NCI-H526 treated with DMSO at 0.1 percent for 48 hours (cell line): ENCODE measurements at places on chromosomes 16 and 17.

DNA sequence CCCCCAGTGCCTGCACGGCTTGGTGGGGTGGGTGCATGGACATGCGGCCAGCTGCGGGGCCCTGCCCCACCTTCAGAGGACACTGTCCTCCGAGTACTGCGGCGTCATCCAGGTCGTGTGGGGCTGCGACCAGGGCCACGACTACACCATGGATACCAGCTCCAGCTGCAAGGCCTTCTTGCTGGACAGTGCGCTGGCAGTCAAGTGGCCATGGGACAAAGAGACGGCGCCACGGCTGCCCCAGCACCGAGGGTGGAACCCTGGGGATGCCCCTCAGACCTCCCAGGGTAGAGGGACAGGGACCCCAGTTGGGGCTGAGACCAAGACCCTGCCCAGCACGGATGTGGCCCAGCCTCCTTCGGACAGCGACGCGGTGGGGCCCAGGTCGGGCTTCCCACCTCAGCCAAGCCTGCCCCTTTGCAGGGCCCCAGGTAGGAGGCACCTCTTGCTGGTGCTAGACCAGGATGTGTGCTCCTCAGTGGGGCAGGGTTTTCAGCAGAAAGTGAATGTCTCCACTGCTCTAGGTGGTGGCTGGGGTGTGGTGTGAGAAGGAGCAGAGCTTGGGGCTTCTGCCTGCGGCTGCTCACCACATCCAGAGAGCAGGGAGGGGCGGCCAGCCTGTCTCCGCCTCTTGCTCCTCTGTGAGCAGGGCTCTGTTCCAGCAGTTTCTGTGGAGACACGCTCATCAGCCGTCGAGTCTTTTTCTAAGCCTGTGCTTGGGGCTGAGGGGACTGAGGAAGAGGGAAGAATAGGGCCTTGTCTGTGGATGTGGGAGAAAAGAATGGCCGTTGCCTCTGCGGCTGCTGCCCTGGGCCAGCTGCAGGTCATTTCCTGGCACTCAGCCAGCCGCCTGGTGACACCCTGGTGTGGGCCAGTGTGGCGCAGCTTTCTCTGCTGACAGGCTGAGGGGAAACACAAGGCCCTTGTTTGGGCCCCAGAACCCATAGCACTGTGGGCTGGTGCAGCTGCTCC, 2.2 kb downstream of the ZNF276 start:
- no peak for DNase-seq

DNA sequence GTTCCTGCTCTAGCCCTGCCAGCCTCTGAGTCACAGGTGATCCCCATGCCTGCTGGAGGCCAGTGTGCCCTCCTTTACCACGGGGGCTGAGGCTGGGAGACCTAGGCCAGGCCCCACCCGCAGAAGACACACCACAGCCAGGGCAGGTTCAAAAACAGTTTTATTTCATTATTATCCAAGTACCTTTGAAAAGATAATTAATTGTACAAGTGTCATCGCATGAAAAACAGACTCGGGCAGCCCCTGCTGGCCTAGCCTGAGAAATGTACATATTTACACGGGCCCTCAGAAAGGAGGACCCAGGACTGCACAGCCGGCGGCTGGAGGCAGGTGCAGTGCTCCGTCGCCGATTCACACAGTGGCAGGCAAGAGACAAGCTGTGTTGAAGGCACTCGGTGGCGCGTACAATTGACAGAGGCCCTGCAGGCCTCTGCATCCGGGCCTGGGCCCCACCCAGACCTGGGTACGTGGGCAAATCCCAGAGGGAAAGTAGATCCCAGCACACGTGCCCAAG, 4.4 kb downstream of the PDIA2 start:
- no peak for DNase-seq

GRCh38 chr17:48259694-48260291, 152.2 kb downstream of the SNX11 start:
- peak; percentile 36 for DNase-seq

GRCh38 chr17:60134396-60135150, 15.2 kb upstream of the CA4 start:
- no peak for DNase-seq

DNA sequence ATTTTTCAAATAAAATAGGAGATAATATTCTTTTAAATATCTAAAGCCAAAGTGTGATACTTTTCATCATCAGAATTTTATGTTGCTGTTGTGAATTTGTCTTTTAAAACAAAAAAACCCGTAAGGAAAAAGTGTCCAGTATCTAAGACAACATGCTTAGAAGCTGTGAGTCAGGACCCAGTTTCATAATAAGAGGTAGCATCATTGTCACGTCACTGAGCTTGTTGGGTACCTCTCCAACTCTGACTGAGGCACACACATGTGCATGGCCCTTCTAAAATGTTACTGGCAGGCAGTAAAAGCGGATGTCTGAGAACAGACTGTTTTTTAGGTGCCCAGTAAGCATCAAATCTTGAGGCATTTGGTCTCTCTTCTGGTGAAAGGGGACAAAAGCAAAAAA, 2.5 kb downstream of the CIAPIN1 start:
- no peak for DNase-seq

GRCh38 chr16:62201911-62202310, 165.7 kb upstream of the CDH8 start:
- no peak for DNase-seq

DNA sequence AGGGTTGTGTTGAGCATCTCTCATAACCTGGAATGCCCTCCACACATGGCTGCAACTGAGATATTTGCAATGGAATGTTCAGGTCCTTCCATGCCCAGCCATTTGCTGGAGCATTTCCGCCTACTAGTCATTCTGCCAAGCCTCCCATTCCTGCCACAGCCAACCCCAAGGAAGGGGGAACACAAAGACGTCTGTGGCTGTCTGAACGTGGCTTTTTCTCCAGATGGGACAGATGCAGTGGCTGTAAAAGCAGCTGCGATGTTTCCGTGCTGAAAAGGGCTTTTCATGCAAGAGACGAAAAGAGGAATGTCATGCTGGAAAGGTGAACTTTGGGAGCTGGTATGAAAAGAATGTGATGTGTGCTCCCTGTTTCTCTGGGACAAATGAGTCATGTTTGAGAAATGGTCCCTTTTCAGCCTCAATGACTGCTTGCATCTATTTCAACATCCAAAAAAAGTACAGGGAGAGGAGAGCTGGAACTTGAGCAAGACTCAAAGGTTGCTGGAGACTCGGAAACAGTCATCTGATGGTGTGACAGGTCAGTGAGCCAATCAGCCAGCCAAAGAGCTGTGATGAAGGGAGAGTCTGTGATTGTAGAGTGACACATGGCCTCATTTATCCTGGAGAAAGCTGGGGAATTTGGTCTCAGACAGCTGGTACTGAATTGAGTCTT, 208.9 kb downstream of the SHISA9 start:
- no peak for DNase-seq

DNA sequence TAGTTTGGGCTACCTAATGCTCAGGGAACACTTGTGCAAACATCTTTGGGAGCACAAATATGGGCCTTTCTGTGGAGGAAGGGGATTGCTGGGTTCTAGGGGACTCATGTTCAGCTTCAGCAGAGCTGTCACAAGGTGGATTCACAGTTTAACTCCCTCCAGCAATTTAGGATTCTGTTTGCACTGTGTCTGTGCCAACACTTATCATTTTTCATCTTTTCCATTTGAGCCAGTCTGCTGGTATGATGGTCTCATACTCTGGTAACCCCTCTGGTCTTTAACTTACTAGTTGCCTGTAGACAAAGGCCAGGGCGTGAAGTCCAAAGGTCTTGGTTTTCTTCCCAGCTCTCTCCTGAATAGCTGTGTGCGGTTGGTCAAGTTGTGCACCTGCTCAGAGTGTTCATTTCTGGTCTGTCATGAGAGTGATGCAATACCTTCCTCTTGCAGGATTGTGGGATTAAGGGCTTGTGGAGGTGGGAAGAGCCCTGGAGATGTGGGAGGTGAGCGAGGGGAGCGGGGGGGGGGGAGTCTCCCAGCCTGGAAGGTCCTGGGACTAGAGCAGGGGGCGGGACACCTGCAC, 152.6 kb downstream of the CMIP start:
- DNase-seq = no peak
